CD8-positive, alpha-beta memory T cell (primary cell): ENCODE measurements at places on chromosomes 5 and 9. TPM values are rescaled to one million over a fixed set of nuclear protein-coding genes. Genes with fewer than 3 reads are reported as not detected.

DNA sequence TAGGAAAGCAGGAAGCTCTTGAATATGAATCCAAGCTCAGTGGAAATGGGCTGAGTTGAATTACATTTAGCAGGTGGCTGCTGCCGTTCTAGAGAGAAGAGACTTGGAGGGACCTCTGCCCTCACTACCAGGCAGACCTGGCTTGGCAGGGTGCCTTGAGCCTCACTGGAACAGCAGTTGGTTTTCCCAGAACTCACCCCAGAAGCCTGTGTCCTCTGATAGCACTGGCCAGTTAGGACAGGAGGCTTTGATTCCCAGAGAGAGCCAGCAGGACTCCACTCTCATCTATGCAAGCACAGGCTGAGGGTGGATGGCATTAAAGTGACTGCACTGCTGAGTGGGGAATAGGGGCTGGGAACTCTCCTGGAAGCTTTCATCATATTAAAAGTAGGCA, 54.8 kb downstream of the PWWP2A start:
- DNase-seq, result no peak

- no peak for DNase-seq
These were observed 31.7 kb downstream of the RAD23B start for GRCh38 chr9:107314763-107315162.

GRCh38 chr9:83000765-83001164, 62.2 kb downstream of the RASEF start:
- no peak for DNase-seq

DNA sequence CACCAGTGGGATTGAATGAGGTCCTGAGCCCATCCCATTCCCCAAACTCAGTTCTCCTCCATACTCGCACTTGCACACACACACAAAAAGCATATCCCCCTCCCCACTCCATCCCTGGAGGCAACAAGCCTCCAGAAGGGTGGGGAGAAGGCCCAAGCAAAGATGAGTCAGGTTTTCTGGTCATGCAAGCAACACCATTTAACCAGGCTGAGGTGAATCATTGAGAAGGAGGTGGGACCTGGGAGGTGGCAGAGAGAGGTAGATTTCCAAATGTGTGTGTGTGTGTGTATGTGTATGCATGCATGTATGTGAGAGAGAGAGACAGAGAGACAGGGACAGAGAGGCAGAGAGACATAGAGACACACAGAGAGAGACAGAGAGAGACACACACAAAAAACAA, 185.2 kb upstream of the TRIM32 start:
- DNase-seq, result no peak

DNA sequence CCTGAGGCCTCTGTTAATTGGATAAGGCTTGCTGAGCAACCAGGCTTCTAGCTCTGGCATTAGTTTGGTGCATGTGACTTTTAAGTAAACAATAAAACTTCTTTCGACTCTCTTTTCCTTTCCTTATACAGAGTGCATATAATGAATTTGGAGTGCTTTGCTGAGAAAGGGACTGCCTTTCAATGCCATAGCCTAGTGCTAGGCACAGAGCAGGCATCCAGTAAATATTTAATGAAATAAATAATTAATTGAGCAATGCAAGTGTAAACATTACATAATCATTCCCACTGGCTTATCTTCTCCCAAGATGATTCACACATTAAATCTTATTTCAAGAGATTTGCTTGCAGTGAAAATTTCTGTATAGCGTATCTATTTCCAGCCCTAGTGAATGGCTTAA, 74.1 kb downstream of the NMUR2 start:
- no peak for DNase-seq

DNA sequence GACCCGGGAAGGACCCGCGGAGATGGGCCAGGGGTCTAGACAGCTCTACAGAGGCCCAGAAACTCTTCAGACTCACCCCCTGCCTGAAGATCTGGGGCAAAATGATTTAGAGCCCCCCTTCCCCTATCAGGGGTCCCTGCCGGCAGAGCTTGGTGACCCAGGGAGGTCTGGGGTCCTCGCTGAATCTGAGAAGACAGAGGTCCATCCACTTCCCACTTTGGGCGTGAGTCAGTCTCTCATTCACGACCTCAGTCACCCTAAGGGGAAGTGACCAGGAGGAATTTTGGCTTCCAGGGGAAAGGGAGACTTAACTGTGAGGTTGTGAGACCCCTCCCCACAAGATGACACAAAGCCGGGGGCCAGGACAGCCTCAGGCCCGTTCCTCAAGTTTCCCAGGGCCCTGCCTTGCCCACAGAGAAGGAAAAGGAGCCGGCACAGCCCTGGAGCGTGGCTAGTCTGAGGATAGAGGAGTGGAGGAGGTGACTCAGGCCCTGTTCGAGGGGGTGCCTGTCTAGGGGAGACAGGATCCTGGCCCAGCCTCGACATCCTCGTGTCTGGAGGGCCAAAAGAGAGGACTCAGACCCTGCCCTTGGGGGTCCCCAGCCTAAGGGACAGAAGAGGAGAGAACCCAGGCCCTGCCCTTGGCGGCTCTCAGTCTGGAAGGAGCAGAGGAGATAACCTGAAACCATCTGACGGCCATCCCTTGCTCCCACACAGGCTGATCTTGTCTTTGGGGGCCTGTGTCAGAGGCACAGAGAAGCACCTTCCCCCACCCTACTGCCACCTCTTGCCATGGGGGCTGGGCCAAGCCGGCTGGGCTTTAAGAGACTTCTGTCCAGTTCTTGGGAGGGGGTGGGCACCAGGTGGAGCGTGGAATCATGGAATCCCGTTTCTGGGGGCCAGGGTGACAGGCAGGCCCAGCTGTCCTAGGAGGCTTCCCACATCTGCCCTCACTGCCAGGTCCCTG, 889 bp downstream of the PDLIM4 start:
- DNase-seq, result no peak

- DNase-seq, result no peak
These were observed 156.0 kb upstream of the CDKN2B start for GRCh38 chr9:22165144-22165543.

ARL15 gene
- 5.6 TPM for total RNA-seq

FRRS1L gene
- not detected for total RNA-seq

SPAG8 gene
- total RNA-seq, result 1.8 TPM

C9 gene
- not detected for total RNA-seq

SPATA31A3 gene
- not detected for total RNA-seq

CCT5 gene
- total RNA-seq, result 532 TPM
